ENCODE measurements at places on chromosomes 2 and 18. TPM values are rescaled to one million over a fixed set of nuclear protein-coding genes. Genes with fewer than 3 reads are reported as not detected.

GRCh38 chr2:199144036-199144435 lies 313.7 kb downstream of the SATB2 start:
- no peak for DNase-seq

DNA sequence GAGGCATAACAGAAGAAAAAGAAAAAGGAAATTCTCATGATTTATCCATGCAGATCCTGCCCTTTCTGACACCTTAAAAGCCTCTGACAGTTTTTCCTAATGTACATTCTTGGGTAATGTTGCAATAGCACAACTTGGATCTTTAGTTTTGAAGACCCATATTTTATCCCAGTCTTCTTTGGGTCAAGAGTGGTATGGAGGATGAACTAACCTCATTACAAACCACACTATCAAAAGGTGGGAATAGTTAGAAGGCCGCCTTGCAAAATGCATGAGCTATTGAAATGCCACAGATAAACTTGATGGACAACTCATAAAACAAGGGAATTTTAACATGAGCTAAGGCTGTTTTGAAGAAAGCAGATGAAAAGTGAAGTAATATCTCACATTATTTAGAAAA lies 1479.8 kb upstream of the ACVR2A start:
- DNase-seq: no peak

DNA sequence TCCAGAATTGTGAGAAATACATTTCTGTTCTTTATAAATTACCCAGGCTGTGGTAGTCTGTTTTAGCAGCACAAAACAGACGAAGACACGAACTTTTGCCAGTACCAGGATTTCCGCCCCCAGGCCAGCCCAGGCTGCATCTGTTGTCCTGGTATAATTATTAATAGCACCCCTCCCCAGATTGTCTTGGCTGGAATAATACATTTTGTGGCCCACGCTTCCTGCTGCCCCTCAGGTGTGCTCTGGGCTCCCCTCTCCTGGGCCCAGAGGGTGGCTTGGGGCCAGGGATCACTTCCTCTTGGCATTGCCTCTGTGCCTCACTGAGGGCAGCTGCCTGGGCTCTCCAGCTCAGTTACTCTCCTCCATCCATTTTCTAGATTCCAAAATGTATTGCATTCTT lies 102.1 kb upstream of the HS6ST1 start:
- DNase-seq: no peak

The DES gene
- total RNA-seq: 0.28 TPM

DNA sequence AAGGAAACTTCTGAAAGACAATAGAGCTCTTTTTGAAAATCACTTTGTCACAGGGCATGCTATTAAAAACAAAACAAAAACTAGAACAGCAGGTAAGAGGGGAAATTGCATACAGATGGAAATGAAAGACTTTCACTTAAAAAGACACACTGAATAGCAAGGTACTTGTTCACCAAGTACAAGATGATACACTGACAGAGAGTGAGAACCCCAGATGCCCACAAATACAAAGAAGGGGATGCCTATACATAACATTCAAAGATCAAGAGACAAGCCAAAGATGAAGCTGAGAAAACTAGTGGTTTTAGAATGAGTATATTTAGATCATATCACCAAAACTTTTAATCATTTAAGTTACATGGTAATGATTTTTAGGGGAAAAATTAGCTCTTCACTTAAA lies 60.7 kb downstream of the ASXL2 start:
- DNase-seq: no peak

The AFTPH gene
- total RNA-seq: 14.6 TPM

Measured in neural crest cell (in vitro differentiated cells).